ENCODE measurements at places on chromosomes 6 and 20.
A peak's percentile ranks its signal among the peaks of the same experiment; 100 is the strongest.

- no peak for DNase-seq
These were observed 358.2 kb downstream of the KIF16B start for GRCh38 chr20:16215041-16215440.

DNA sequence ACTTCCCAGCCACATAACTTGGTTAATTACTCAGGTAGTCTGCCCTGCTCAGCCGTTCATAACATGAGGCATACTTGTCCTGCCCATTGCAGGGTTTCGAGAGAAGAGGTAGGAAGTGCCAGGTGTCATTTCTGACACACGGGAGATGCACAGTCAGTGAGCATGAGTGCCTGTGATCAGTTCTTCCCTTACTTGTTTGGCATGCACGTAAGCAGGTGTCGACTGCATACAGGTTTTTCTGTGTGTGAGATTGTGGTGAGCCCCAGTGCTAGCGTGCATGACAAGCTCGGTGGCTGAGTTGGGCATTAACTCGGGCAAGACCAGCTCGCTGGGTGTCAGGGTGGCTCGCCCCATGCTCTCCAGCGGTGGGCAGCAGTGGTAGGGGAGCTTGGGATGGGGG, 51.2 kb upstream of the SLC22A1 start:
- DNase-seq: no peak

GRCh38 chr6:166014966-166015365, 152.7 kb downstream of the TBXT start:
- no peak for DNase-seq

GRCh38 chr6:5998711-5999687, 7.7 kb downstream of the NRN1 start:
- DNase-seq: no peak

DNA sequence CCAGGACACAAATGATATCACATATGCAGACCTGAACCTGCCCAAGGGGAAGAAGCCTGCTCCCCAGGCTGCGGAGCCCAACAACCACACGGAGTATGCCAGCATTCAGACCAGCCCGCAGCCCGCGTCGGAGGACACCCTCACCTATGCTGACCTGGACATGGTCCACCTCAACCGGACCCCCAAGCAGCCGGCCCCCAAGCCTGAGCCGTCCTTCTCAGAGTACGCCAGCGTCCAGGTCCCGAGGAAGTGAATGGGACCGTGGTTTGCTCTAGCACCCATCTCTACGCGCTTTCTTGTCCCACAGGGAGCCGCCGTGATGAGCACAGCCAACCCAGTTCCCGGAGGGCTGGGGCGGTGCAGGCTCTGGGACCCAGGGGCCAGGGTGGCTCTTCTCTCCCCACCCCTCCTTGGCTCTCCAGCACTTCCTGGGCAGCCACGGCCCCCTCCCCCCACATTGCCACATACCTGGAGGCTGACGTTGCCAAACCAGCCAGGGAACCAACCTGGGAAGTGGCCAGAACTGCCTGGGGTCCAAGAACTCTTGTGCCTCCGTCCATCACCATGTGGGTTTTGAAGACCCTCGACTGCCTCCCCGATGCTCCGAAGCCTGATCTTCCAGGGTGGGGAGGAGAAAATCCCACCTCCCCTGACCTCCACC, 42.2 kb downstream of the SIRPA start:
- no peak for DNase-seq

- no peak for DNase-seq
These were observed 40.1 kb downstream of the PHACTR3 start for GRCh38 chr20:59644371-59644939.

DNA sequence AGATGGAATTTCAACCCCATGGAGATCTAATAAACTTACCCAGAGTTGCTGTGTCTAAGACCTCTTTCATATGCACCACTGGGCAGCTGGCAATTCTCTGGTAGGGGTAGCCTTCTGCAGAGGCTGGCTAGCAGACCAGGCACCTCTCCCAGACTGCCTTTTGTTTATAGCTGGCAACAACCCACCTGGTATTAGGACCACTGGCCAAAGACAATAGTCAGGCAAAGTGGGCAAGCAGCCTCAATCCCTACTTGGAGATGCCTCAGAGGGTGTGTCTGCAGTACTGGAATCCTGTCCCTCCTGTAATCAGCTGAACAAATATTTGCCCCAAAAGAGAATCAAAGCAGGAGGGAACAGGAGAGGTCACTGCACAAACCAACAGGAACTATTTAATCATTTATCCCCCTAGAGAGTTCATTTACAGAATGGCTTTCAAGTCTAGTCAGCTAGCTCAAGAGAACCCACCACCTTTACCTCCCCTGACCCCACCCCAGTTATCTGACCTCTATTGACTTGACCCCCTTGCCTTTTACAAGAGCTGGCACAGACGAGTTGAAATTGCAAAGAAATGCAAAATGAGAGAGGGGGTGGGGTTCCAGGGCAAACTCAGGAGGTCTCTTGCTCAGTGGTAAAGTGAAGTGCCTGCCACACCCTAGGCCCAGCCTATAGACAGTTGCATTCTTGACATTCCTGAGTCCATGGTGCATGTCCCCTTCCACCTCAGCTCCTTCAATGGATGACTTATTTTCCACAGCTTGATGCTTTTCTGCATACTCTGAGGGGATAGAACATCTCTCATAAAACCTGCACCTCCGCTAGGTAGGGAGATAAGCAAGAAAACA, 2.8 kb downstream of the BCL2L1 start:
- DNase-seq: peak; percentile 75

- no peak for DNase-seq
These were observed 39.1 kb upstream of the BEND6 start for GRCh38 chr6:56915832-56916231.

DNA sequence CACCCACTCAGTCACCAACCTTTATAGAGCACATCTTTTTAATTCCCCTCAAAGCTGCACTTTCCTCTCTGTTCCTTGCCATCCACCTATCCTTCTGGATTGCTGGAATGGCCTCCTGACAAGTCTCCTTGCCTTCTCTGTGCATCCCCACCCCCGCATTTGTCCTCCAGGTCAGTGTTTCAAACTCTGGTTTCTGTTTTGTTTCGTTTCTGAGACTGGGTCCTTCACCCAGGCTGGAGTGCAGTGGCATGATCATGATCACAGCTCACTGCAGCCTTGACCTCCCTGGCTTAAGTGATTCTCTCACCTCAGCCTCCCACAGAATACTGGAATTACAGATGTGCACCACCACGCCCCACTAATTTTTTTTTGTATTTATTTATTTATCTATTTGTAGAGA, 96.2 kb downstream of the PLCB1 start:
- no peak for DNase-seq

- no peak for DNase-seq
These were observed 170.0 kb upstream of the AGPAT4 start for GRCh38 chr6:161443848-161444247.

- no peak for DNase-seq
These were observed 70.6 kb downstream of the SMPDL3A start for GRCh38 chr6:122859676-122860075.

- DNase-seq: no peak
These were observed 12.7 kb upstream of the SLC17A1 start for GRCh38 chr6:25844518-25844917.

DNA sequence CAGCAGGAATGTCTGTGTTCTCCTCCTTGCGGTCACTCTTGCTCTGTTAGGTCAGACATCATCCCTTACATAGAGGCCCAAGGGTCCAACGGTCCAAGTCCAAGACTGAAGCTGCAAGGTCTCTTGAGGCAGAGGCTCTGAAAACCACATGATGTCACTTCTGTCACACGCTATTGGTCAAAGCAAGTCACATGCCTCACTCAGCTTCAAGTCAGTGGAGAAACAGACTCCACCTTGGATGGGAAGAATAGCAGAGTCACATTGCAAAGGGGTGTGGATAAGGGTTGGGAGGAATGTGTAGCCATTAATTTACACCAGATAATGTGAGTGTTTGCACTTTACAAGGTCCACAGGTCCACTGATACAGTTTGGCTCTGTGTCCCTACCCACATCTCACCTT, 17.5 kb downstream of the SLC52A3 start:
- DNase-seq: no peak

DNA sequence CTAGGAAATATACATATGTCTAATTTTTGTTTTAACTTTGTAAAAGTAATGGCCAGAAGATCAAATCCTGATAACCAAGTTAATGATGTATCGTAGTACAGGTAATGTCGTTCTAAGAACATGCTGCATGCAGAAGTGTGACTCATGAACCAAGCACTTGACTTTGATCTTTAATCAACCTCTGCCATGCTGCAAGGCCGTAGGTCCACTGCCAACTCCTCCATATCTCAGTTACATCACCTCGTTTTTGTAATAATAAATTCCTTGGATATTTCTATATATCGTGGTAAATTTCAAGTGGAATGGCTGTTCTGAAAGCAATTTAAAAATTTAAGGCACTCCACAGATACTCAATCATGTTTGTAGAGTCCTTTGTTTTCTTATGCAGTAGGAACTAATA, 771.7 kb downstream of the EPHA7 start:
- DNase-seq: no peak

- DNase-seq: no peak
These were observed 273.8 kb upstream of the AGPAT4 start for GRCh38 chr6:161547617-161548016.

GRCh38 chr6:43695215-43695966, 7.8 kb upstream of the MRPS18A start:
- DNase-seq: no peak

- DNase-seq: no peak
These were observed 288.0 kb upstream of the AGPAT4 start for GRCh38 chr6:161561908-161562307.

GRCh38 chr6:143536461-143536865, 24.9 kb upstream of the FUCA2 start:
- no peak for DNase-seq

GRCh38 chr20:61769286-61769832, 296.3 kb downstream of the TAF4 start:
- no peak for DNase-seq

DNA sequence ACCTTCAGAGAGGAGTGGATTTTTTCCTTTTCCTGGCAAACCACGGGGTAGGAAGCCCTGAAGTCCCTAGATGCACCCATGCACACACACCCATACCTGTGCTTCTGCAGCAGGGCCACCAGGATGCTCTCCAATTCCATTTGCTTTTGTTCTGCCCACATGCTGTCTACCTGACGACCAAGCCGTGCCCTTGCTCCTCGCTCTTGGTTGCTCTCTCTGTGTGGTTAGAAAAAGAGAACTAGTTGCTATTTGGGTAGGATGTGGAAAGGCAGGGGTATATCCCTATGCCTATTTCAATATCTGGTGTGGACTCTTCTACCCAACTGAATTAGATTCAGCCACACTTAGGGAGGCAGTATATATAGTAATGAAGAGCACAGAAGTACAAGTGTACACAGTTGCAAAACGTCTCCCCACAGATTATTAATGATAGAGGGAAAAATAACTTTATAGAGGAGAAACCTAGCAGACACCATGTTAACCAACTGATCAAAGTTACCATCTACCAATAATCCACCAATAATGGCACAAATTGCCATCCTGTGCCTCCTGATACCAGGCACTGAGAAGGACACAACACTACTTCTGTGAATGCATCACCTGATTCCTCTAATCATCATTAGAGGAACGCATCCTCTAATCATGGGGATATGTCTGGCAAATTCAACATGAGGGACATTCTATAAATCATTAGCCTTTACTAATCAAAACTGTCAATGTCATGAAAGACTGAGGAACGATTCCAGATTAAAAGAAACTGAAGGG, 7.3 kb downstream of the GHRH start:
- no peak for DNase-seq

- no peak for DNase-seq
These were observed 184.1 kb downstream of the TMEM242 start for GRCh38 chr6:157139054-157139708.

- DNase-seq: no peak
These were observed 650.6 kb upstream of the ARID1B start for GRCh38 chr6:156126535-156126934.

DNA sequence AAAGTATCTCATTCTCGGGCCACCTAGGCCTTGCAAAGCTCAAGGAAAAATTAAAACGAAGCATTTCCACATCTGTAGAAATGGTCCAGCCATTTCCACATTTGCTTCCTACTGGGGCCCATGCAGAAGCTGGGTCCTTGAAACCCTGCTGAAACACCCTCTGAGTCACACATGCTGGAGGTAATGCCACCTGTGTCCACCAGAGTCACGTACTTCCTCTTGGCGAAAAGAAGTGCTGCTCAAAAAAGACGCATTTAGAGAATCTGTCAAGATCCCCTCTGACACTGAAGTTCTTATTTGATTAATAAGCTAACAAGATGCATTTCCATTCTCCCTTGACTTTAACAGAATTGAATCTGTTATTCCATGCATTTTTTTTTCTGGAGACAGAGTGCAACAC, 423.2 kb downstream of the PREX1 start:
- no peak for DNase-seq

DNA sequence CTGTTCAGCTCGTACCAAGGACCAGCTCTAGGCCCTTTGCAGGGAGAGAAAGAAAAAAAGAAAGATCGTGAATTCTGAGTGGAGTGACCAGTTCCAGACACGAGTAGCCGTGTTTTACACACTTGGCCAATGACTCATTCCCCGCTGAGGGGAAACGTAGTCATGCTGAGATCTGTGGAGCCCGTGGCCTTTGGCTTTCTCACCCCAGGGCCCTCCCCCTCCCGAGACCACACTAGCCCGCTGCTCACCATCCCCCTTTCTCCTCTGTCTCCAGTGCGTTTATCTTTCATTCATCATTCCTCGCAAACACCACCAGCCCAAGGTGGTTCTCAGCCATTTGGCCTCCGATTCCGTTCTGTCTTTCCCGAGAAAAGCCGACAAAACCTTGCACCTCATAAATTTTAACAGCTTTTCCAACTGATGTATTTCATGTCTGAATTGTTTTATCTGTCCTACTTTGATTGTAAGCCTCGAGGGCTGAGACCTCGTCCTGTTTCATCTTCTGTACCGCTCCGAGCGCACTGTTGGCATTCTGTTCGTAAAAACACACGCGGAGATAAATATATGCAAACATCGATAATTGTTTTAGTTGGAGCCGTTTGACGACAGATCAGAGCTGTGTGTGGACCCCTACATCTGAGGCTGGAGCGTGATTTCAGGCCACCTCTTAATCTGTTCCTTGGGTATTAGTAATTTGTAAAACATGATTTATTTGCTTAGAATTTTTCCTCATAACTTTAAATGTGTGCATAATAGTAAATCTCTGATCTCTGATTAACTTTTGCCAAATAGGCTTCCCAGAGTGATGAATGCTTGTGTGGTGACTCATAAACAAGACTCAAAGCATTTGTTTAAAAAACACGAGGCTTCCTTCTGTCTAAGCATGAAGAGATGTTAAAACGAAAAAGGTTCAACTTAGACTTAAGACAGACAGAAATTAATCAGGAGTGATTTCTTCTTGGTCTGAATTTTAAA, 336.6 kb downstream of the CDH4 start:
- no peak for DNase-seq

- DNase-seq: peak; percentile 71
These were observed 15.8 kb upstream of the RNF182 start for GRCh38 chr6:13908955-13909381.

GRCh38 chr6:20583444-20583800, 49.2 kb downstream of the CDKAL1 start:
- DNase-seq: no peak

DNA sequence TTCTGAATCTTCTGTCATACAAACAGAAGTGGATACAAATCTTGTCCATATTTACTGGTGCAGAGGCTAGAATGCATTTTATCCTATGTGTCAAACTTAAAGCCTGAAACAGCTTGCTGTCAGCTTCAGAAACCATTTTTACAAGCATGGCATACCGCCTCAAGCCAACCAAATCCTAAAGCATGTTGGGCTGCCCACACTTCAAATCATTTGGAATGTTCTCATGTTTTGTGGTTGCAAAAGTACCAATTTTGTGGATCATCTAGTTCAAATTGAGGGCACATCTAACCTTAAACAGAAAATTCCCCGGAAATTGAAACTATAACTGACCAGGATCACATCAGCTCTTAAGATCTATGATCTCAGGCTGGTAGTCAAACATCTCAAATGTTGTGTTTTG, 3.2 kb downstream of the GPR63 start:
- no peak for DNase-seq

Data from C1 segment of cervical spinal cord (tissue), 14 donors.